ENCODE measurements at places on chromosomes 5 and 9.
A peak's percentile ranks its signal among the peaks of the same experiment; 100 is the strongest.

DNA sequence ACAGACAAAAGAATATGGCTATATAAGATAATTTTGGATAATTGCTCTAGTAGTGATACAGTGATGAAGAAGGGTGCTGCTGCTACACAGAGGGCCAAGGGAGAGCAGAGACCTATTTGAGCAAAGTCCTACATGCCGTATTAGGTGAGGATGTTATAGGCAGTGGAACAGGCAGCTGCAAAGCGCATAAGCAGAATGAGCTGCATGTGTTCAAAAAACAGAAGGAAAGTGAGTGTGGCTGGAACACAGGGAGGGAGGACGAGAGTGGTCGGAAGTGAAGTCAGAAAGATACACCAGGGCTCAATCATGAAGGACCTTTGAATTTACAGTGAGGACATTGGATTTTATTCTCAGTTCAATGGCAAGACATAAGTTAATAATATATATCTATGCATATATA is 35.4 kb downstream of the ITGA2 start:
- no peak for DNase-seq

- no peak for DNase-seq
These were observed 205.6 kb downstream of the TAF11L14 start for GRCh38 chr5:17839848-17840247.

GRCh38 chr5:149605998-149606724 is 24.9 kb downstream of the ARHGEF37 start:
- DNase-seq: peak; percentile 98

- DNase-seq: no peak
These were observed 95.0 kb upstream of the DAP start for GRCh38 chr5:10856071-10856470.

DNA sequence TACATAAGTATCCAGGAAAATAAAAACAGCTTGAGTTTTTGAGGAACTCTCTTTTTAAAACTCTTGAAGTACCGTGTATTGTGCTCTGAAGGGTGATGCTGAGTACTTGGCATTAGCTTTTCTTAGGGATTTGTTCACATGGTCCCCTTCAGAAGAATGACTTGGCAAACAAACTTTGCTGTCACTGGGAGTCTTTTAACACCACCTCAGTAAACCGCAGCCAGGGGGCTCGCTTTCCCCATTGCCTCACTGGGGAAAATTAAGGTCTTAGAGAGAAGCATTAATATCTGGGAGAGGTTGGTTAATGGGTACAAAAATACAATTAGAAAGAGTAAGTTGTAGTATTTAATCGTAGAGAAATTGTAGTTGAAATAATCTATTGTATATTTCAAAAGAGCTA is 105.9 kb upstream of the DAP start:
- no peak for DNase-seq

DNA sequence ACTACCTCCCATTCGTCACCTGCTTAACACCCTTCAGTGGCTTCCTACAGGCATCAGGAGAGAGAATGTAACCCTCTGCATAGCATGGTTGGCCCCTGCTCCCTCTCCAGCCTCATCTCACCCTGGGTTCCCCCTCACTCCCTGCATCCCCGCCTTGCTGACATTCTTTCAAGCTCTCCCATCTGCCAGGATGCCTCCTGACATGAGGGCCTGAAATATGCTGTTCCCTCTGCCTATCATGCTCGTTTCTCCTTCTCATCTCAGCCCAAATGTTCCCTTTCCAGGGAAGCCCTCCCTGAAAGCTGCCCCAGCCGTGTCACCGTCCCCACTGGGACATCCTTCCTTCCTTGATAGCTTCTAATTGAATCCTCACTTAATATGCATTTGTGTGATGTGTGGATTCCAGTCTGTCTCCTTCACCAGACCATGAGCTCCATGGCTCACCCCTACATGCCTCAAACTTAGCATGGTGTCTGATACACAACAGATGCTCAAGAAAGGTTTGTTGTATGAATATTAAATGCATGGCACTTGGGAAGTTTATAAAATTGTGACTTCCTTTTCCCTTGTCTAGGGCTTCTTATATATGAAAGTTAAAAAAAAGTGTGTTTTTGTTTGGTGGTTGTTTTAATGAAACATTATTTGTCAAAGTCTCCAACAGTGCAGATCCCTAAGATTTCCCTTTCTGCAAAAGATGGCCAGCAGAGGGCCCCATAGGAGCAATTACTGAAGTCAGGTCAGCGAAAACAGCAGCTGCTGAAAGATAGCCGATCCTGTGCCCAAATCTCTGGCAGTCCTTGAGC is 7.3 kb upstream of the C5orf58 start:
- DNase-seq: peak; percentile 78

GRCh38 chr5:55363856-55364255 is 56.1 kb downstream of the MTREX start:
- DNase-seq: no peak

- no peak for DNase-seq
These were observed 7.9 kb upstream of the ANKDD1B start for GRCh38 chr5:75603371-75603770.

GRCh38 chr5:14379739-14380497 is 201.7 kb upstream of the OTULINL start:
- no peak for DNase-seq

DNA sequence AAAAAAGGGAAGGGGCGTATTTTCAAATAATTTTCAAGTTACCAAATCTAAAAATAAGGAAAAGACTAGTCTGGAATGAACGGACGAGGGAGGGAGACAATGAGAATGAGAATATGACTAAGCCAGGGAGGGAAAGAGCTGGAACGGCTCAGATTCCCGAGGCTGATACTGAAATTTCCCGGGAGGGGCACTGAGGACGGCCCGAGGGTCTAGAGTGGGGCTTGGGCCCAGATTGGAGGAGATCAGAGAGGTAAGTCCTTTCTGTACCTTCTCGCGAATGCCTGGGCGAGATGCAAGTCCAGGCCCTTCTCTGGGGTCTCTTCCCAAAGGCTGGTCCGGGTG is 3.4 kb upstream of the CCIN start:
- DNase-seq: no peak

DNA sequence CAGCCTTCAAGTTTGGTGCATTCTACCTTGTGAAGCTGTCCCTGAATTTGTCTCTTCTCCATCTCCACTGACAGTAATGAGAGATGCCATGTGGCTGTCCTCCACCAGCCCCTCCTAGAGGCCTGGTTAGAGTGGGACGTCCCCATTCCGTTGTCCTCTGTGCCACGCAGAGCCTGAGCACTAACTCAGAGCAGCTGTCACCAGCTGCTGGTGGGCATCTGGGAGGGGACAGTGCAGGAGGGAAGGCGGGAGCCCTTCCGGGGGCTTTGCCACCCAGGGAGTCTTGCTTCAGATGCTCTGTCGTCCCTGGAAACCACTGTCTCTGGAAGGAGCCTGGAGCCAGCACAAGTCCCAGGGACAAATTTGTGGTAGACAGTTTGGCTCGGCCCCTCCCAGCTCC is 78.6 kb downstream of the PDZD2 start:
- no peak for DNase-seq

GRCh38 chr9:74935008-74935407 is 17.7 kb downstream of the C9orf40 start:
- DNase-seq: no peak

GRCh38 chr9:7976856-7977255 is 177.3 kb upstream of the DMAC1 start:
- DNase-seq: no peak

GRCh38 chr9:116604251-116604650 is 82.9 kb upstream of the TRIM32 start:
- no peak for DNase-seq

- no peak for DNase-seq
These were observed 5.6 kb downstream of the GOLPH3 start for GRCh38 chr5:32168460-32169033.

- no peak for DNase-seq
These were observed 6.2 kb downstream of the GZMA start for GRCh38 chr5:55108661-55109060.

GRCh38 chr9:87206064-87206661 is 258.9 kb upstream of the GAS1 start:
- no peak for DNase-seq

- DNase-seq: no peak
These were observed 18.3 kb upstream of the TNFSF15 start for GRCh38 chr9:114824110-114824509.

DNA sequence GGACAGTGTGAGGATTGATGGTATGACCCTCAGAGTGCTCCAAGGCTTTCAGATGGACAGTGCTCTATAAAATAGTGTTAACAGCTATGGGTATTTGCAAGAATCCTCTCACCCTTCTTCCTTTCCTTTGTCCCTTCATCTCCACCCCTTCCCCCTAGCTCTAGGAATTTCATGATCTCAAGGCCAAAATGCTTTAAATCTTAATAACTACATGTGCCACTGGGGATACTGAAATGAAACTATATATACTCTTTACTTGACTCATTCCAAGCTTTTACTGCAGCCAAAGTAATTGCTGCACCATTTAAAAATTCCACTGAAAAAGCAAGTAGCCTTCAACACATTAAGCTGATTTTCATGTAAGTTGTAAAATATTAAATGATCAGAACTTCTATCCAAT is 361.6 kb upstream of the SLC30A5 start:
- no peak for DNase-seq

GRCh38 chr9:132698989-132699388 is 28.7 kb downstream of the GTF3C4 start:
- peak; percentile 47 for DNase-seq

DNA sequence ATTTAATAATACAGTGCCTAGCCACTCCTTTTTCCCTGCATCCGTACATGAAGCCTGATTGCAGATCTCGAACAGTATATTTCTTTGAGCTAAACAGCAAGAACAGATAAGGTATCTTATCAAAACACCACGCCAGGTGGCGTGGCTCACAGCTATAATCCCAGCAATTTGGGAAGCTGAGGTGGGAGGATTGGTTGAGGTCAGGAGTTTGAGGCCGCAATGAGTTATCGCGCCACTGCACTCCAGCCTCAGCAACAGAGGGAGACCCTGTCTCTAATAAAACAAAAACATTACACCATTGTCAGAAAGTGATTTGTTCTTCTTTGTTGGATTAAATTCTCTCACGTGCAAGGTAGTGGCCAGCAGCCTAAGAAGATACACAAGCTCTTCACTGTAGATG is 291.2 kb upstream of the DMRT1 start:
- no peak for DNase-seq

DNA sequence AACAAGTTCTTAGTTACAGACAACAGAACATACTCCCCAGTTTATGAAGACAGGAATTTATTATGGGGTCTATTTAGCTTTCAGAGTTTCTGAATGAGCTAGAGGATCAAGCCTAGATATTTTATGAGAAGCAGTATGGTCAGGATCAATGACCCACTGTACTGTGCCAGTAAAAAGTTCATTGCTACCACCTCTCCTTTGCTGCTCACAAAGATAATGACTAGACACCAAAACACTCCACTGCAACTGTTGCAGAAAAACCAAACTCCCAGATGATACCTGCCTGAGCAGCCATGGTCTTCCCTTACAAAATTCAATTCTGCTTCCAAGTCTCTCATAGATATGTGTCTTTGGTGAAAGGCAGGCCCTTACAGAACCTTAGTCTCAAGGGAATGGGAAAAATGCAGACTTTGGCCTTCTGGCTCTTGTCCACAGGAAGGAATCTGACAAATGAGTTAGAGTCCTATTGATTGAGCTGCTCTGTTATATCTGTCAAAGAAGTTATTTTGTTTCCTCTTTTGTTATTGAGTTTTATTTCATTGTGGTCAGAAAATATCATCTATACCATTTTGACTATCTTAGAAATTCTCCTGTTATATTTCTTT is 74.7 kb upstream of the RASGRF2 start:
- DNase-seq: no peak

Data from hematopoietic multipotent progenitor cell treated with erythropoietin and hydrocortisone succinate and interleukin-3 and kit ligand, for 8 days (in vitro differentiated cells).